ENCODE measurements at places on chromosomes 1 and 21. TPM values are rescaled to one million over a fixed set of nuclear protein-coding genes. Genes with fewer than 3 reads are reported as not detected.

GRCh38 chr21:34845521-34846451 is 177.0 kb downstream of the CLIC6 start:
- H3K27me3 ChIP-seq, result peaks cover 2% of the 10 kb centered on the region
- H3K27ac ChIP-seq, result no peak overlapping the region
- peaks cover 55% of the 10 kb centered on the region for H3K36me3 ChIP-seq
- DNase-seq, result peak; percentile 83
- H3K4me3 ChIP-seq, result peak overlapping the region; percentile 21

GRCh38 chr1:55957276-55957675 is 622.1 kb downstream of the PLPP3 start:
- H3K27ac ChIP-seq, result no peak overlapping the region
- no peaks in the 10 kb centered on the region for H3K36me3 ChIP-seq
- H3K4me1 ChIP-seq, result no peaks in the 10 kb centered on the region
- H3K4me3 ChIP-seq, result no peak overlapping the region
- no peaks in the 10 kb centered on the region for H3K27me3 ChIP-seq

INSRR gene
- 0.08 TPM for total RNA-seq

GRCh38 chr1:222948079-222948478 is 133.2 kb downstream of the DISP1 start:
- no peak overlapping the region for H3K4me3 ChIP-seq
- H3K27ac ChIP-seq, result no peak overlapping the region
- no peaks in the 10 kb centered on the region for H3K27me3 ChIP-seq
- no peak for DNase-seq
- H3K4me1 ChIP-seq, result no peaks in the 10 kb centered on the region

- H3K27ac ChIP-seq, result no peak overlapping the region
- peaks cover 17% of the 10 kb centered on the region for H3K4me1 ChIP-seq
- H3K4me3 ChIP-seq, result no peak overlapping the region
- H3K27me3 ChIP-seq, result no peaks in the 10 kb centered on the region
Measured at GRCh38 chr1:1684031-1684681, 8.4 kb downstream of the SLC35E2B start.

SERPINC1 gene
- total RNA-seq, result not detected

DNA sequence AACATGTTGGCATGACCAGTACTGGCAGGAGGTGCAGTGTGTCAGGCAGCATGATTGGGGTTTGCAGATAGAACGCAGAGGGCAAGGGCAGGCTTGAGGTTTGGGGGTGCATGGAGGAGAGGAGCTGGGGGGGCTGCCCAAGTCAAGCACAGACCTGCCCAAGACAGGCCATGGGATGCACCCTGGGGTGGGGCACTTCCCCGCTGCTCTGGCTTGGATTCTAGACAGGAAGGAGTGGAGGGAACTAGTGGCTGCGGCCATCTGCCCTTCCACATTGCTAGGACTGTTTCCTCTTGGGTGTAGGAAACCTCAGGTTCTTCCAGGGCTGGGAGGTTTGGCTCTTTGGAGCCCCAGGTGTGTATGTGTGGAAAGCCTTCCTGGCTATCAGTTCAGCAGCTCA is 3.0 kb downstream of the PDXK start:
- H3K4me1 ChIP-seq, result peaks cover 49% of the 10 kb centered on the region
- no peak overlapping the region for H3K4me3 ChIP-seq
- DNase-seq, result no peak
- peaks cover 15% of the 10 kb centered on the region for H3K36me3 ChIP-seq

GRCh38 chr1:3717715-3718601 is 34.3 kb upstream of the CCDC27 start:
- H3K27ac ChIP-seq, result no peak overlapping the region
- H3K4me1 ChIP-seq, result peaks cover 11% of the 10 kb centered on the region
- no peaks in the 10 kb centered on the region for H3K27me3 ChIP-seq

DNA sequence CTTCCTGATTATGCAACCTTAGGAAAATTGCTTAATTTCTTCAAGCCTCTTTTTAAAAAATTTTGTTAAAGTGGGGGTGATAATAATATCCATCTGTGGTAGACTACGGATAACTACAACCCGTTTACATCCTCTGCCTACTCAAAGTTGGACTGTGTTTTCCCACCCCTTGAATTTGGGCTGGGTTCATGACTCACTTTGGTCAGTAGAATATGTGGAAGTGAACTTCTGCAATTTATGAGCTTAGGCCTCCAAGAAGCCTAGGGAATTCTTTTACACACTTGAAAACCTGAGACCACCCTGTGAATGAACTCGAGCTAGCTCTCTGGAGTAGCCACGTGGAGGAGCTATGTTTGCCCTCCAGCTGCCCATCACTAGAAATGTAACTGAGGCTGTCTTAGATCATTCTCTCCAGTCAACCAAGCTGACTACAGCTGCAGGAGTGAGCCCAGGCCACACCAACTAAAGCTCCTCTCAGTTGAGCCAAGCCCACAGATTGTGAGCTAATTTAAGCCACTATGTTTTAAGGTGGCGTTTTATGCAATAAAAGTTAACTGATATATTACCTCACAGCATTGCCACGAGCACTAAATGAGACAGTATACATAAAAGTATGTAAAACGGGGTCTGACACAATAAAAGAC is 29.6 kb upstream of the CACHD1 start:
- DNase-seq, result no peak
- H3K4me3 ChIP-seq, result no peak overlapping the region
- H3K36me3 ChIP-seq, result no peaks in the 10 kb centered on the region
- H3K4me1 ChIP-seq, result no peaks in the 10 kb centered on the region

DNA sequence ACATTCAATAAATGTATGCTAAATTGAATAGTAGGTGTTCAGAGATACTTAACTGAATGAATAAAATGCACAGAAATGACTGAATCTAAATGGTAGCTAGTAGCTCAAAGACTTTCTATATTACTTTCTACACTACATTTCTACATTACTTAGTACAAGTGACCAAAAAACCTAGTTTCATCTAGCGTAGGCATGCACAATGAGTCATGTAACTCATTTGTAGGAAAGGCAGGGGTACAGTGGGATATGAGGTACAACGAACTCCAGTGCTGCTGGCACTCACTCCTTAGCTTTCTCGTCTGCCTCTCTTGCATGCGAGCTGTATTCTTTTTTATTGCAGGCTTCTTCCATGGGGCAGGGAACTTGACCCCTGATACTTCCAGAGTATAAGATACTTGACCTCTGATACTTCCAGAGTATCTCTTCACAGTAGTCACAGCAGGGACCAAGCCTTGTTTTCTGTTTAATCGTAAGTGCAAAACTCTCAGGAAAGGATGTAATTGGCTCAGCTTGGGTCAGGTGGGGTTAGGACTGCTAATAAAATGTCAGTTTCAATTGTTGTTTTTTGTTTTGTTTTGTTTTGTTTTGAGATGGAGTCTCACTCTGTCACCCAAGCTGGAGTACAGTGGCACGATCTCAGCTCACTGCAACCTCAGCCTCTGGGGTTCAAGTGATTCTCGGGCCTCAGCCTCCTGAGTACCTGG is 4.9 kb upstream of the ATP2B4 start:
- H3K4me1 ChIP-seq, result peaks cover 67% of the 10 kb centered on the region
- no peaks in the 10 kb centered on the region for H3K27me3 ChIP-seq
- peak overlapping the region; percentile 20 for H3K27ac ChIP-seq
- no peak for DNase-seq
- peaks cover 2% of the 10 kb centered on the region for H3K36me3 ChIP-seq
- H3K4me3 ChIP-seq, result no peak overlapping the region

KRTAP19-3 gene
- total RNA-seq, result not detected

GRCh38 chr21:34205811-34206571 is 132.6 kb downstream of the MRPS6 start:
- H3K36me3 ChIP-seq, result no peaks in the 10 kb centered on the region
- no peak overlapping the region for H3K4me3 ChIP-seq
- peak overlapping the region; percentile 33 for H3K27ac ChIP-seq
- peaks cover 3% of the 10 kb centered on the region for H3K27me3 ChIP-seq
- no peak for DNase-seq

CAMK2N1 gene
- total RNA-seq, result 0.88 TPM

RSPO1 gene
- total RNA-seq, result not detected

DNA sequence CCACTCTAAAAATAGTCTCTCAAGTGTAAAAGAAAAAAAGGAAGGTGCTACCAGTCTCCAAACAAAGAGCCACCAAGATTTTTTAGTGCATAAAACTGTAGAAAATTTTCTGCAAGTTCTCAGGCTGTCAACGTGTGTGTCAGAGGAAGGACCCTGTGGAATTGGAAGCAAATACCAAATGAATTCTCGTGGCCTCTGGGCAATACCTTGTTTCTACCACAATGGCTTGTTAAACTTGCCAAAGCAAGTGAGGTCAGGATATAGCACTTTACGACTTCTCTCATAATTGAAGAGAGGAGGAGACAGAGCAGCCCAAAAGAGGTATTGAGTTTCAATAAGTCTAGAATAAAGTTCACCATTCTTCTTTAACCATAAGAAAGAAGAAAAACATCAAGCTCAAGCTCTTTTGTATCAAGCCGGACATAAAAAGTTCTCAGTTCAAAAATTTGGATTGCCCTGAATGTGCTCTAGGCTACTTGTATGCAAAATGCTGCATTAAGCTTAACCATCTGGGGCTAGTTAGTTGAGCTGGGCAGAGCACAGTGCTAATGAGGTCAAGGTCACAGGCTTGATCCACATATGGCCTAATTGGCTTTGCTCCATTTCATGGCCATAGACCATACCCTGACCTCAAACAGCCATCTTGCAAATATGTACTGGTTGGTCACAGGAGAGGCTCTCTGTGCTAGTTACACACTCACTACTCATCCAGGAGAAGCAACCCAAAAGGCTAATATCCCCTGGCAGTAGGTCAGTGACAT is 60.5 kb downstream of the TBX15 start:
- no peaks in the 10 kb centered on the region for H3K4me1 ChIP-seq
- no peak for DNase-seq
- H3K36me3 ChIP-seq, result no peaks in the 10 kb centered on the region
- no peak overlapping the region for H3K4me3 ChIP-seq
- H3K27me3 ChIP-seq, result no peaks in the 10 kb centered on the region
- no peak overlapping the region for H3K27ac ChIP-seq

DNA sequence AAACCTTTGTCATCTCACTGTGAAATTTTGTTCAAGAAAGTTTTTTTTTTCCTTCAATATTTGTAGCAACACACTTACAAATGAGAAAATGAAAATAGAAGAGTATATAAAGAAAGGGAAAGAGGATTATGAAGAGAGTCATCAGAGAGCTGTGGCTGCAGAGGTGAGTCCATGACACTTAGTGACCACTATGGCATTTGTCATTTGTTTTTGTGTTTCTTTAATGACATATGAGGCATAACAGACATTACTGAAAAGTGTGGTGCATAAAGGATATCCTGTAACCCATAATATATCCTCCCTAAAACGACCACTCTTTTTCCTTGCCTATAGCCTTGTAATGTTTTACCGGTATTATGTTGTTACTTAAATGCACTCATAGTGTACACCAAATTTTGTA is 80.2 kb downstream of the VPS26C start:
- no peak overlapping the region for H3K4me3 ChIP-seq
- H3K27me3 ChIP-seq, result no peaks in the 10 kb centered on the region
- H3K4me1 ChIP-seq, result peaks cover 24% of the 10 kb centered on the region
- H3K27ac ChIP-seq, result peak overlapping the region; percentile 50
- DNase-seq, result no peak

- H3K4me3 ChIP-seq, result no peak overlapping the region
- peaks cover 36% of the 10 kb centered on the region for H3K4me1 ChIP-seq
- no peaks in the 10 kb centered on the region for H3K27me3 ChIP-seq
- no peak overlapping the region for H3K27ac ChIP-seq
- no peak for DNase-seq
Measured at GRCh38 chr1:8551613-8552489, 233.9 kb downstream of the SLC45A1 start.

DNA sequence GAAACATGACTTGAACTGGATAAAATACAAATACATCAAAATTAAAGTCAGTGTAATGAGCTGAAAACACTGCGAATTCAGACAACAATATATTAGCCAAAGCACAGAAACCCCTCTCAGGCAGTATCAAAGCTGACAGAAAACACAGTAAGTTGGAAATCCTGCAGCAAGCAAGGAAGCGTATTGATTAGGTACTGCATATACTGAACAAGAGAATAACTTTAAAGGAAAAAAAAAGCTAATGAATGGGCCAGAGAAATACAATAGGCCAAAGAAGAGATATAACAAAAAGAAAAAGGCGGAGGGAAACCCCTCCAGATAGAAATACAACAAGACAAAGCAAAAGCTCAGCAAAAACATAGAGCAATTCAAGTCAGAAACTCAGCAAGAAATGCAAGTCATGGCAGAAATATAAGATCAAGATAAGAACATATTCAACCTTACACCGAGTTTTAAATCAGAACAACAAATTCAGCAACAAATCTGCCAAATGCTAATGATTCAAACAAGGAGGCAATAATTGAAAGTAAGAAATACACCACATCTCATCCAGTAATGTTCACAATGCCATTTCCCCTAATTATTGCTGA is 299.0 kb downstream of the USH2A start:
- H3K4me3 ChIP-seq, result no peak overlapping the region
- no peaks in the 10 kb centered on the region for H3K27me3 ChIP-seq
- H3K27ac ChIP-seq, result no peak overlapping the region
- no peak for DNase-seq

- DNase-seq, result no peak
- H3K36me3 ChIP-seq, result no peaks in the 10 kb centered on the region
- peaks cover 43% of the 10 kb centered on the region for H3K27me3 ChIP-seq
Measured at GRCh38 chr1:91400133-91400725, 4.4 kb downstream of the HFM1 start.

SAMD11 gene
- total RNA-seq, result not detected

- peak; percentile 63 for DNase-seq
- H3K27ac ChIP-seq, result peak overlapping the region; percentile 100
- H3K27me3 ChIP-seq, result no peaks in the 10 kb centered on the region
- H3K4me1 ChIP-seq, result peaks cover 56% of the 10 kb centered on the region
- peaks cover 39% of the 10 kb centered on the region for H3K36me3 ChIP-seq
- peak overlapping the region; percentile 100 for H3K4me3 ChIP-seq
Measured at GRCh38 chr1:45686015-45686287, 382 bp downstream of the GPBP1L1 start.

OXCT2 gene
- total RNA-seq, result 0.88 TPM

DNA sequence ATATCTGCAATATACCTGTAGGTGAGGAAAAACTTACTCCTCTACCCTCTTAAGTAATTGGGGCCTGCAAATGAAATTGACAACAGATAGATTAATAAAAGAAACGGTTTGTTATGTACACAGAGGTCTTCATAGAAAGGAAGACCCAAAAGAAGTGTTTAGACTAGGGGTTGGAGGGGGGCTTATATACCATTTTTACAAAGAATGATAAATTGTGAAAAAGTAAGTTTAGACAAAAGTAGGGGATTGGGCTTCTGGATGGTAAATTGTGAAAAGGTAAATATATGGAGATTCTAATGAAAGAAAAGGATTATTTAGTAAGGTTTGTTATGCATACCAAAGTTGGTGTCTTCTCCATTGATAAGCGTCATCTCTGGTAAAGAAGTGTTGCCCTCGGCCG is 73.2 kb upstream of the KIAA1614 start:
- DNase-seq, result no peak
- peaks cover 6% of the 10 kb centered on the region for H3K4me1 ChIP-seq
- H3K36me3 ChIP-seq, result peaks cover 20% of the 10 kb centered on the region
- H3K27ac ChIP-seq, result no peak overlapping the region
